ENCODE measurements at places on chromosomes 3 and 15.

- no peaks in the 10 kb centered on the region for H3K4me1 ChIP-seq
- DNase-seq, result no peak
- H3K27ac ChIP-seq, result no peak overlapping the region
- no peak overlapping the region for H3K4me3 ChIP-seq
- H3K27me3 ChIP-seq, result no peaks in the 10 kb centered on the region
Observed at GRCh38 chr3:116238846-116239565, 206.3 kb downstream of the LSAMP start.

GRCh38 chr3:64151342-64151871 is 73.9 kb downstream of the PRICKLE2 start:
- no peaks in the 10 kb centered on the region for H3K27me3 ChIP-seq
- DNase-seq, result no peak
- no peaks in the 10 kb centered on the region for H3K36me3 ChIP-seq
- no peaks in the 10 kb centered on the region for H3K4me1 ChIP-seq
- no peak overlapping the region for H3K27ac ChIP-seq

GRCh38 chr3:178568155-178568731 is 32.0 kb downstream of the KCNMB2 start:
- no peak overlapping the region for H3K4me3 ChIP-seq
- H3K27me3 ChIP-seq, result peaks cover 2% of the 10 kb centered on the region

DNA sequence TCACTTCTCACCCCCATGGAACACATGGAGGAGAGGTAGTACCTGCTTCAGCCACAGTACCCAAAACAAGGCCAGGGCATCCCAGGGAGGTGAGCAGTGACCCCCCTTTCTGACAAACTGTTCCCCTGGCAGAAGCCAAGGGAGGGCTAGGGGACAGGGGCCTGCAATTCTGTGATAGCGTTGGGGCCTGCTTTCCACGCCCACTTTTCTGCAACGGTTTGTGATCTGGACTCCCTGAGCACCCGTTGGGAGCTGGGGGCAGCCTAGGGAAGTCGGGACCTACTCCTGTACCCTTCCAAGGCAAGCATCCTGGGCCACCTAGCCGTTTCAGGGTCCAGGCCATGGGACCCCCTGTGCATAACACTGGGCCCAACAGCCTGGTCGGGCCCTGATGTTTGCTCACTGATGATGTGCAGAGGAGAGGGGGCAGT is 996 bp upstream of the DNAJA4 start:
- peak overlapping the region; percentile 40 for H3K27ac ChIP-seq
- no peaks in the 10 kb centered on the region for H3K27me3 ChIP-seq
- peaks cover 25% of the 10 kb centered on the region for H3K4me1 ChIP-seq
- peaks cover 9% of the 10 kb centered on the region for H3K36me3 ChIP-seq
- no peak for DNase-seq

DNA sequence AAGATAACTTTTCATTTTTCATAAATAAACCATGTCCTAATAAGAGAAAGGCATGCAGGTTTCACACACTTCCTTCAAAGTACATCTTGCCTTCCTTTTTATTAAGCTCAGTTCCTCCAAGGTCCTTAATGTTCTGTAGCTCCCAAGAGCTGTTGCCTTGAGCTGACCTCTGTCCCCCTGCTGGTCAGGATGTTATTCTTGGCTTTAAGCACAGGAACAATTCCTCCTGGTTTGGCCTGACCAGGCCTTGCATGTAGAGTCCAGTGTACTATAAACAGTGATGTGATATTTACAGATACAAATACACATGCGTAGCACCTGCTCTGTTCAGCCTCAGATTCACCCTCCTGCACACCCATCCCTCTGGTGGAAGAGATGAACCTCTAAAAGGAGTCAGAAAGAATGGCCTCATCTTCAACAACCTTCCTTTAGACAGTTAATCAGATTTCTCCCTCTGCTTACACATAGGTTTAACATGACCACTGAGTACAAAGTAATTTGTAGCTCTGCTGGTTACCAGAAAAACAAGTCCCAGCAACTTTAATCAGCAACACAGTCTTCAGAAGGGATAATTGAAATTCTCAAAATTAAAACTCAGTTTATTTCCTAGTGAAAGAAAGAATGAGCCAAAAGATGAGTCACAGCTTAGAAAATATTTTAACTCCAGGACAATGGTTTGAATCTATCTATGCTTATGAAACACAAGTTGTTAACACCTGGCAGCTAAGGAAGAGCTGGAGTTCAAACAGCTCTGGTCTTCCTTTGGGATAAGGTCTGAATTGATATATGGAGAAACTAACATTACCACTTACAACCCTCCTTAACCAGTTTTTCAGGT is 46.5 kb downstream of the PTPN9 start:
- peaks cover 2% of the 10 kb centered on the region for H3K36me3 ChIP-seq
- no peak overlapping the region for H3K4me3 ChIP-seq
- H3K27me3 ChIP-seq, result no peaks in the 10 kb centered on the region
- peaks cover 5% of the 10 kb centered on the region for H3K4me1 ChIP-seq

DNA sequence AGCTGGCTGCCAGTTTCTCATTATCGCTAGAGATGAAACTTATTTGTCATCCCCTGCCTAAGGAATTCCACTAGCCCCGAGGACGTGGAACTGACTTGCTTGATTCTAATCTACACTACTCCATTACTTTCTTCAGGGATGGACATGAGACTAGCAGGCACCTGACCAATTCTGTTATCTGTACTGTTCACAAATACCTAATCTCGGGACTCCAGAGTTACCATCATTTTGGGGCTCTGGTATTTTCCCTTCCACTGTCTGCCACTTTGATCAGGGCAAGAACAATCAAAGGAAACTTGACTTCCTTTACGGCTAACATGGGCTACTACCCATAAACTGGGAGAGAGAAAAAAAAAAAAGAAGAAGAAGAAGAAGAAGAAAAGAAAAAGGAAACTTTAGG is 27.8 kb downstream of the BMF start:
- peaks cover 38% of the 10 kb centered on the region for H3K4me1 ChIP-seq
- H3K4me3 ChIP-seq, result peak overlapping the region; percentile 24
- H3K27ac ChIP-seq, result peak overlapping the region; percentile 52
- no peak for DNase-seq
- no peaks in the 10 kb centered on the region for H3K36me3 ChIP-seq

GRCh38 chr3:146974001-146974400 is 368.9 kb upstream of the PLSCR5 start:
- no peak overlapping the region for H3K27ac ChIP-seq
- no peaks in the 10 kb centered on the region for H3K4me1 ChIP-seq
- no peaks in the 10 kb centered on the region for H3K27me3 ChIP-seq
- H3K4me3 ChIP-seq, result no peak overlapping the region
- no peaks in the 10 kb centered on the region for H3K36me3 ChIP-seq

DNA sequence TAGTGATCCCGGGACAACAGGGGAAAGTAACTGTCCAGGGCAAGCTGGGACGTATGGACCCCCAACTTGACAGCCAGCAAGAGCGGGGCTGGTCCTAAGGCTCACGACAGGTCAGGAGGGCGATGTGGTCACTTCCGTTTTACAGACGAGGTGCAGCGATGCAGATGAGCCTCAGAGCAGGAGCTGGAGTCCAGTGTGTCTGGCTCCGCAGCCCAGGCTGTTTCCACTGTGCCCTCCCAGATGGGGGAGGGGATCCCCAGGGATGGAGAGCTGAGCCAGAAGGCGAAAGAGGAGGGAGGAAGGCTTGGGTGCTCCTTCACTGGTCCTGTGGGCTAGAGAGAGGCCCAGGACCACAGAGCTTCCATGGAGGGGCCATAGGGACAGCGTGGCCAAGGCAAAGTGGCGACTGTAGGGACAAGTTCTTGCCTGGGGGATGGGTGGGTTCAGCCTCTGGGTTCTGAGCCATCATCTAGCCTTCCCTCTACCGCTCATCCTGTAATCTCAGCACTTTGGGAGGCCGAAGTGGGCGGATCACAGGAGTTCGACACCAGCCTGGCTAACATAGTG is 5.7 kb downstream of the SNX33 start:
- peaks cover 24% of the 10 kb centered on the region for H3K4me1 ChIP-seq
- no peak overlapping the region for H3K27ac ChIP-seq
- no peak overlapping the region for H3K4me3 ChIP-seq
- no peaks in the 10 kb centered on the region for H3K27me3 ChIP-seq
- H3K36me3 ChIP-seq, result no peaks in the 10 kb centered on the region

DNA sequence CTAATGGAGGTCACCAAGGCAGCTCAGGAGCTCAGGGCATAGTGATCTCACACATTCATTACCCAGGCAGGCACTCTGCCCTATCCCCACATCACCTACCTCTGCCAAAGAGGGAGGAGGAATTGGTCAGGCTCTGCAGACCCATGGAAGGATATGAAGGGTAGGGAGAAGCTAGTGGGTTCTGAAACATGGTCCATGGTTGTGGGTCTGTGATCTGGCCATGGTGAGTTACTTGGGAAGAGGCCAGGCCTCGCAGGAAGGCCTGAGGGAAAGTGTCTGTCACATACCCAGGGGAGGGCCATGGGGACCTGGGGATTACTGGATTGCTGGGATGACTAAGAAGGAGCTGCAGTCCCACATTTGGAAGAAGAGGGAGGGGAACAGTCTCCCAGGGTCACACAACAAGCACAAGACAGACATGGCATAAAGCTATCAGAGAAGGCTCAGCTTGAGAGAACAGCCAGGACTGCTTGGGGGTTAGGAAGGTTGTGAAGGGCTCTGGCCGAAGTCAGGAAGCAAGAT is 1.4 kb upstream of the PRSS50 start:
- no peak for DNase-seq
- no peak overlapping the region for H3K27ac ChIP-seq
- H3K27me3 ChIP-seq, result peaks cover 15% of the 10 kb centered on the region
- no peak overlapping the region for H3K4me3 ChIP-seq
- H3K36me3 ChIP-seq, result no peaks in the 10 kb centered on the region

DNA sequence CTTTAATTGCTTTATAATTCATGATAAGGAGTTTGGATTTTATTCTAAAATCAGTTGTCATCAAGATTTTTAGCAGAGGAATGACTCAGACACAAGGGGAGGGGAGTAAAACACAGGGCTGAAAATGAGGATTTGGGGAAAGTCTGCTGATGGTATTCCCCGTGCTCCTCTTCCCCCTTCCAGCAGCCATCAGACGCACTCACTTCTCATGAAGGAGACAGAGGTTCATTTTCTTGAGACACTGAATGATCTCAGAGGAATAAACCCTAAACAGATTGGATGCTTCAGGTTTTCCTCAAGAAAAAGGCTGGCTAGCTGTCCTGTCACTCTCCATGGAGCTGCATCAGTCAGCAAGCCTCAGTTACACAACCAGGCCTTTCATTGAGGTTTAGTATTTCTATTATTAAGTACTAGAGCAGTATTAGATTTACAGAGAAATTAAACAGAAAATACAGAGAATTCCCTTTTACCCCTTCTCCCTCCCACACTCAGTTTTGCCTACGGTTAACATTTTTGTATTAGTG is 166.4 kb downstream of the C3orf70 start:
- no peak for DNase-seq
- no peaks in the 10 kb centered on the region for H3K27me3 ChIP-seq
- peaks cover 23% of the 10 kb centered on the region for H3K36me3 ChIP-seq

DNA sequence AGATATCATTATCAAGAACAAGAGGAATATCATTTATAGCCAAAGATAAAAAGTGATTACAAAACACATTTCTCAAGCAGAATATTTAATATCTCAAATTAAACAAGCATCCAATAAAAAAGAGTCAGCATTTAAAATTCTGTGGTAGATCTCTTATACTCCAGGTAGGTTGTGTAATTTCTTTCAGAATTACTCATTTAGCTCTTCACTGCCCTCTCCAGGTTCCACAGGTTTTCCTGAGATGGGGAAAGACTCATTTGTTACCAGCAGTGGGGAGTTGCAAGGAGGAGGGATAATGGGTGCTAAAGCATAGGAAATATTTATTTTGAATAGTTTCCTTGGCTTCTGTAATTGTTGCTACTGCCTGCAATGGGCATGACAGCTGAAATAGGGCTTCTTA is 83.1 kb upstream of the RASGRP1 start:
- H3K27ac ChIP-seq, result peak overlapping the region; percentile 30
- DNase-seq, result no peak
- H3K4me1 ChIP-seq, result peaks cover 77% of the 10 kb centered on the region

GRCh38 chr15:63374686-63375520 is 6.7 kb downstream of the CA12 start:
- peak; percentile 52 for DNase-seq
- peak overlapping the region; percentile 37 for H3K4me3 ChIP-seq
- peaks cover 33% of the 10 kb centered on the region for H3K27me3 ChIP-seq
- H3K36me3 ChIP-seq, result no peaks in the 10 kb centered on the region

GRCh38 chr3:171169866-171170265 is 143.3 kb upstream of the SLC2A2 start:
- DNase-seq, result no peak
- H3K27me3 ChIP-seq, result no peaks in the 10 kb centered on the region
- no peak overlapping the region for H3K4me3 ChIP-seq
- peaks cover 18% of the 10 kb centered on the region for H3K4me1 ChIP-seq

GRCh38 chr3:126923423-126923822 is 59.5 kb upstream of the PLXNA1 start:
- H3K27me3 ChIP-seq, result no peaks in the 10 kb centered on the region
- DNase-seq, result no peak
- no peaks in the 10 kb centered on the region for H3K4me1 ChIP-seq
- H3K36me3 ChIP-seq, result peaks cover 18% of the 10 kb centered on the region

Measured in activated naive CD8-positive, alpha-beta T cell treated with anti-CD3 and anti-CD28 coated beads, Interleukin-2, amount 50 U/mL, for 24 hours (primary cell).